AG20443 (cell line): ENCODE measurements at places on chromosomes 5 and 9.

DNA sequence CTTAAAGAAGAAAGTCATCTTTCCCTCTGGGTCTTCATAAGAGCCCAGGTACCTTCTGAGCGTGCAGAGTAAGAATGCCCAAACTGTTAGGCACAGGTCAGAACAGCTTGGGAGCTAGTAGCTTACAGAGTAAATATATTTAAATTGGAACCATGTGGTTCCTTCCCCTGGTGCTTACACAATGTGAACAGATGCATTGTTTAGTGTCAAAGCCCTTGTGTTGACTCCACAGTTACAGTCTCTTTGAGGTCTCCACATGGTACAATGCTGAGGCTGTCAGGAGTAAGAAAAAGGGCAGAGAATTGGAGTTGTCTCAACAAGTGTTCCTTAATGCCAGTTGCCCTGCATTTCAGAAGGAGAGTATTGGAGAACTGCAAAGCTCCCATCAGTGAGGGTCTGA, 188.5 kb downstream of the PAPPA start:
- DNase-seq: no peak

- DNase-seq: peak; percentile 17
These were observed 390.6 kb downstream of the DNAH5 start for GRCh38 chr5:13553896-13554295.

DNA sequence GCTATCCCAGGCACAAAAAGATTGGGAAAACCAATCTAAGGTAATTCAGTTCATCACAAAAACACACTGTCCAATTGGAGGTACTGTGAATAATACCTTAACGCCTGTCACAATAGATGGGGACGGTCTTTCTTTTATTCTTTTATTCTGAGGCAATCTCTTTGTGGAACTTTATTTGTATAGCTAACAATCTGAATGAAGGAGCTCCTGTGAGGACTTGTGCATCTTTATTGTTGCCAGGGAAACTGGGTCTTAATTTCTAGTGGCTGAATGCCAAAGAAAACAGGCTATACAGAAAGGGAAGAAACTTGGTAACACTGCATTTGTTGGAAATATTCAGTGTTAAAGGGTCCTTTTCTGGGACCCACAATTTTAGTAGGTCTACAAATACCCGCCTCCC, 546.9 kb upstream of the C9orf72 start:
- DNase-seq: no peak

- no peak for DNase-seq
These were observed 238.8 kb downstream of the DMAC1 start for GRCh38 chr9:7560669-7561305.

DNA sequence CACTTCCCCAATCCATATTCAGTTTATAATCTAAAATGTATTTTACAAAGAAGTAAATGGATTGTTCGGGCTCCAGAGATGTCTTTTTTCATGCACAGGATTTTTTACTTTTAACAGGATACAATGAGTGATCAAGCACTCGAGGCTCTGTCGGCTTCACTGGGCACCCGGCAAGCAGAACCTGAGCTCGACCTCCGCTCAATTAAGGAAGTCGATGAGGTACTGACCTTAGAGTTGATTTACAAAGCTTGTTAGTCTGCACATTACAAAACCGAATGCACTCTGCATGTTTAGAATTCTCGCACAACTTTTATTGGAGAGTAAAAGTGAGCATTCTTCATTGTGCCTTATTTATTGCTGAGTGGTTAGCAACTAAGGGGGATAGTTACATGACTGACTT, 65.2 kb downstream of the ERAP1 start:
- no peak for DNase-seq

DNA sequence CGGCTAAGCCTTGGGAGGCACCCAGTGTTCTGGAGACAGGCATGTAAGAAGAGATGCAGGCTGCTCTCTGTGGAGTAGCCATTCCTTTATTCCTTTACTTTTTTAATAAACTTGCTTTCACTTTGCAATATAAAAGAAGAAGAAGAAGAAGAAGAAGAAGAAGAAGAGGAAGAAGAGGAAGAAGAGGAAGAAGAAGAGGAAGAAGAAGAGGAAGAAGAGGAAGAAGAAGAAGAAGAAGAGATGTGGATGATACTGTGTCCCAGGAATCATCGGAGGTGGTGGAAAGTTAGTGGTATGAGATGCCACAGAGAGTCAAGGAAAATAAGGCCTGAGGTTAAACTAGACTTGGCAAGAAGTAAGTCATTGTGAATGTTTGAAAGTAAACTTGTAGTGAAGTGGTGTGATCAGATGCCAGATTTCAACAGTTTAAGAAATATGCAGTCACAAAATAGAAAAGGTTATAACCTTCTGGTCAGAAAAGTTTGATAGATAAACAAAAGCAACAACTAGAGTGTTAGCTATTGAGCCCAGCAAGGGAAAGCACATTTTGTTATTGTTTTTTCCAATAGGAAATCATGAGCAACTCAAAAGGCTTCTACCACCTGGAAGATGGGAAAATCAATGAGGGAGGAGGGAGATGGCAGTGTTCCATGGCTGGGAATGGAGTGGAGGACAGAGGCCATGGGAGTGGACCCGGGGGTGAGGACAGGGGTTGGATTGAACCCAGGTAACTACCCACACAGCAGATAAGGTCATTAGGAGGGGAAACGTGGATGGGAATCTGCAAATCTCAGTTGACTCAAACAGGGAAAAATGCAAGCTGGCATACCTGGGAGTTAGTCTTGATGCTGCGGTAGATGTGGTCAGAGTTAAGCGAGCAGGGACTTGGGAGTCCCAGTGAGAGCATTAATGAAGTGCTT, 16.8 kb downstream of the AOPEP start:
- no peak for DNase-seq

DNA sequence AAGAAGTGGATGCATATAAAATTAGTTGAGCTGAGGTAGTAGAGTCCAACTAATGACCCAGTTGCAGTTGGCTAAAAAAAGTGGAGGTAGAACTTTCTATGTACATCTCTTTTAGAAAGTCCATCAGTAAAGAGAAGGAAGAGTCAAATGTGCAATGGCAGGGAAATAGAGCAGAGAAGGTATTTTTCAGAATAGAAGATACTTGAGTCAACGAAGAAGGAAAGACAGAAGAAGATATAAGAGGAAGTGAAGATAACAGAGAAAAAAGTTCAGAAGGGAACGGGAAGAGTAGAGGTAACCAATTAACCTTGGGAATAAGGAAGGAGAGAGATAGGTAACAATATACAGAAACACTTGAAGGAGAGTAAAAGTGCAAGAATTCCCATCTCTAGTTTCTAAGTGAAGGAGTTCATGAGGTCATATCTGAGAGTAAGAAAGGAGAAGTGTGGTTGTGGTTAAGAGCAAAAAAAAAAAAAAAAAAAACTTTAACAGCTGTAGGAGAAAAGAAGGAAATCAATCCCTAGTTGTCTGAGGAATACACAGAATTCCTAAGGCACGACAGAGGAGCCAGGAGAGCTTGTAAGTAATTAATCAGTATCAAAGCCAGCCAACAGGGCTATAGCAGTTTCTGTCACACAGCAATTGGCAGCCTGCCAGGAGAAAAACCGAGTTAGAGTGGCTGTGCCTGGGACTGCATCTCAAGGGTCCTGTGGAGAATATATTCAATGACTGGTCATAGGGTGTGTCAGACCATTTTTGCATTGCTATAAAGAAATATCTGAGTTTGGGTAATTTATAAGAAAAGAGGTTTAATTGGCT, 61.0 kb downstream of the ARL15 start:
- DNase-seq: peak; percentile 13

DNA sequence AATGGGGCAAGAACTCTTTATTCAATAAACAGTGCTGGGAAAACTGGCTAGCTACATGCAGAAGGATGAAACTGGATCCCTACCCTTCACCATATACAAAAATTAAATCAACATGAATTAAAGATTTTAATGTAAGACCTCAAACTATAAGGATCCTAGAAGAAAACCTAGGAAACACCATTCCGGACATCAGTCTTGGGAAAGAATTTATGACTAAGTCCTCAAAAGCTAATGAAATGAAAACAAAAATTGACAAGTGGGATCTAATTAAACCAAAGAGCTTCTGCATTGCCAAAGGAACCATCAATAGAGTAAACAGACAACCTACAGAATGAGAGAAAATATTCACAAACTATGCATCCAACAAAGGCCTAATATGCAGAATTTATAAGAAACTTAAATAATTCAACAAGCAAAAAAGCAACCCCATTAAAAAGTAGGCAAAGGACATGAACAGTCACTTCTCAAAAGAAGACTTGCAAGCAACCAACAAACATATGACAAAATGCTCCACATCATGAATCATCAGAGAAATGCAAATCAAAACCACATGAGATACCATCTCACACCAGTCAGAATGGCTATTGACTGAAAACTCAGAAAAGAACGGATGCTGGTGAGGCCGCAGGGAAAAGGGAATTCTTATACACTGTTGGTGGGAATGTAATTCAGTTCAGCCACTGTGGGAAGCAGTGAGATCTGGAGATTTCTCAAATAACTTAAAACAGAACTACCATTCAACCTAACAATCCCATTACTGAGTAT, 104.3 kb upstream of the MAP3K1 start:
- DNase-seq: peak; percentile 21
